RKO (cell line): ENCODE measurements at places on chromosomes 4 and X.

DNA sequence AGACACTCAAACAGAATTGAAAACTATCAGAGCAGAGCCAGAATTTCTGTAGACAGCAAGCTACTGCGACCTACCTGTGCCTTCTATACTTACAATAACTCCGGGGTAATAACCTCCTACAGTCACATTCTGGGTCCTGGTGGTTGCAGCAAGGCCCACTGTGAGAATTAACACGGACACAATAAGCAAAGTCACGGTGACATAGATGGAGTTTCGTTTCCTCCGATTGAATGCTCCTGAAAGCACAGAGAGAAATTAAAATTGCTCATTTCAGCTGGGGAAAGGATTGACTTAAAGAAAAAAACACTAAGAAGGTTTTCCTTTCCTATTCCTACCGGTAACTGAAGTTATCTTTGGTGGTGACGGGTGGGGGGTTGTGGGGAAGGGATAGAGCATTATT is 7.0 kb downstream of the TMEM255A start:
- no peak for DNase-seq

DNA sequence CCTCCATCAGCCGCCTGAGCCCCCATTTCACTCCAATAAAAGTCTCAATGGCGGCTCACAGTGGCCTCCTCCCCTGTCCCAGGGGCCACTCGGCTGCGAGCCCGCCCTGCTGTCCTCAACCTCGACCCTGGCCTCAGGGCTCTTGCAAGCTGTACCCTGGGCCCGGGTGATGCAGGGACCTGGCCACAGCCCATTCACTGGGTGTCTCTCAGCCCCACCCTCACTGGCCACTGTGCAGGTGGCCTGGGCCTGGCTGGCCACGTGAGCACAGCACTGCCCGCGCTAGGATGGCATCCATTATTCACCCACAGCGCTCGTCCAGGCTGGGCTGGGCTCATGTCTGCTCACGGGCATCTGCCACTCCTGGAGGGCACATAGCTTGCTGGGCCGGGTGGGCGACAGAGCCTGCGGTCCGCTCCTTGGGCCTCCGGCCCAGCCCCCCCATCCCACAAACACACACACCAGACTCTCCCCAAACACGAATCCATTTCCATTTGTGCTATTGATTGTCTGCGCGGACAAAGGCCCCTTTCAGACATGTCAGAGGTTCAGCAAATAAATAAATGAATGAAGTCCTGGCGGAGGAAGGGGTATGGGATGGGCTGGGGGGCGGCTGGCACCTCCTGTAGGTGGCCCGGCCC is 16.5 kb upstream of the FGFR3 start:
- no peak for DNase-seq

GRCh38 chr4:150949943-150950342 is 65.1 kb downstream of the LRBA start:
- DNase-seq, result no peak

DNA sequence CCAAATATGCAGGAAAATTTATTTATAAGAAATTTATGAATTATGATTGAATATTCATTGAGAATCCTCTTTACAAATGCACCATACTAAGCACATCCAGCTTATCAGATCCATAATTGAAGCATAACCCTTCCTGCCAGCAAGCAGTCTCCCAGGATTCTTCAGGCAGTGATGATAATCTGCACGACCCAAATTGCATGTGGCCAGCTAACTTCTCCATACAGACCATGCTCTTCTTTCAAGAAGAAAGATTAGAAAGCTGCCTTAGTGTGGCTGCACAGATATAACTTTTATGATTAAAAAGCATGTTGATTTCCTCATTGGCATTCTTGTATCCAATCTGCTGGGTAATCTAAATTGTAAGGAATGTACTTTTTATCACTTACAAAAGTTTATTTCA is 3.3 kb upstream of the CBR4 start:
- no peak for DNase-seq

GRCh38 chr4:112895811-112896608 is 153.4 kb upstream of the ANK2 start:
- no peak for DNase-seq

- DNase-seq, result peak; percentile 9
Observed at GRCh38 chr4:112908511-112908910, 140.9 kb upstream of the ANK2 start.

DNA sequence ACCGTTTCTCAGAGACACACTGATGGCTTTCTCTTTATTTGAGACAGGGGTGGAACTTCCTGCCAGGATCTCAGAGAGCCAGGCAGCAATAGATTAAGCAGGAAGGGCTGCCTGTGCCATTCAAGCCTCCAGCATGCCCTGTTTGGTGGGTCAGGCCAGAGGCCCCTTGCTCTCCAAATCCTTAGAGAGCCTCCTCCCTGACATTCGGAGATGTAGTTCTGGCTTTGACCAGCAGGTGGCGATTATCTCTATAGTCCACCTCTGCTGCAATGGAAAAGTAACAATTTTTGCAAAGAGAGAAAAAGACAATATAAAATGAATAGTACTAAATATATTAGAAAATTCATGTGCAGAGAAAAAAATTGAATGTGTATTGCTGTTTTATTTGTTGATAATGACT is 93.9 kb downstream of the NXF2B start:
- DNase-seq, result peak; percentile 49

DNA sequence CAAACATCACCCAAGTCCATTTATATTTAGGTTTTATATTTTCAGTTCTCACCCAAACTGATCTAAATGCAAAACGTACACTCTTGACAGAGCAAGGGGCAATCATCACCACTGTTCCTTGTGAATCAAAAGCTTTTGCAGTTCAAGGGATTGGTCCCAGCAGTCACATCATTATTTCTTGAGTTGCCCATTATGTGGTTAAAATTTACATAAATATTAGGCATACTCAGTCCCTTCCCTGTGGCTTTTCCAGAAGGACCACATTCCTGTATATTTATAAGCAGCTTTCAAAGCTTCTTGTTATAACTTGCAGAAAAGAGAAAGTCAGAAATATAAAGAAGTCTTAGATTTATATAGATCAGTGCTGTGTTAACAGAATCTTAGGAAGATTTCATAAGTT is 224.4 kb downstream of the CLCN4 start:
- no peak for DNase-seq

GRCh38 chr4:161931089-161931488 is 232.7 kb downstream of the FSTL5 start:
- no peak for DNase-seq
